Common myeloid progenitor, CD34-positive (primary cell): ENCODE measurements at places on chromosomes 2 and 18.

GRCh38 chr2:118061135-118061955 is 26.9 kb upstream of the INSIG2 start:
- DNase-seq = peak; percentile 39
- no peak overlapping the region for H3K4me3 ChIP-seq
- no peak overlapping the region for H3K27ac ChIP-seq

- no peaks in the 10 kb centered on the region for H3K4me1 ChIP-seq
- no peak for DNase-seq
- no peaks in the 10 kb centered on the region for H3K36me3 ChIP-seq
- no peak overlapping the region for H3K4me3 ChIP-seq
- H3K27ac ChIP-seq = no peak overlapping the region
Measured at GRCh38 chr18:40531051-40531450, 1424.0 kb upstream of the PIK3C3 start.

- no peaks in the 10 kb centered on the region for H3K4me1 ChIP-seq
- H3K27me3 ChIP-seq = no peaks in the 10 kb centered on the region
- H3K4me3 ChIP-seq = no peak overlapping the region
- H3K27ac ChIP-seq = no peak overlapping the region
- peak; percentile 11 for DNase-seq
- no peaks in the 10 kb centered on the region for H3K36me3 ChIP-seq
Measured at GRCh38 chr2:72220170-72220569, 72.5 kb upstream of the CYP26B1 start.

DNA sequence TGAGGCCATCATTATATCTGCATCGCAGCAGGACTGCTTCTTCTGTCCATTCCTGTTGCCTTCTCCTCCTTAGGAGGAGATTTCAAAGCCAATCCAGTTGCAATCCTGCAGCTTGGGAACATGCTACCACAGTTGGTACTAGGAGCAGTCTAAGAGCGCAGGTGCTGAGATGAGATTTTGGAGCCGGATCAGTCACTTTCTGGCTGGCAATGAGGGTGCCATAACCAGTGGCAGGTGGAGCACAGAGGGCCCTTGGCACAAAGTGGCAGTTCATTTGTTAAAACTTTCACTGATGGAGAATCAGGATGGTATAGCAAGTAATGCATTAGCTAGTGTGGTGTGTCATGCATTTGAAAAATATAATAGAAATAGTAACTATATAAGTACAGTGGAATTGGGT is 173.7 kb upstream of the ATP5MC3 start:
- H3K4me3 ChIP-seq = no peak overlapping the region
- no peaks in the 10 kb centered on the region for H3K4me1 ChIP-seq
- H3K36me3 ChIP-seq = no peaks in the 10 kb centered on the region

- H3K27me3 ChIP-seq = no peaks in the 10 kb centered on the region
- peak; percentile 61 for DNase-seq
- H3K27ac ChIP-seq = peak overlapping the region; percentile 75
- H3K36me3 ChIP-seq = peaks cover 3% of the 10 kb centered on the region
- H3K4me1 ChIP-seq = peaks cover 52% of the 10 kb centered on the region
Measured at GRCh38 chr18:25281556-25281955, 70.4 kb downstream of the ZNF521 start.

DNA sequence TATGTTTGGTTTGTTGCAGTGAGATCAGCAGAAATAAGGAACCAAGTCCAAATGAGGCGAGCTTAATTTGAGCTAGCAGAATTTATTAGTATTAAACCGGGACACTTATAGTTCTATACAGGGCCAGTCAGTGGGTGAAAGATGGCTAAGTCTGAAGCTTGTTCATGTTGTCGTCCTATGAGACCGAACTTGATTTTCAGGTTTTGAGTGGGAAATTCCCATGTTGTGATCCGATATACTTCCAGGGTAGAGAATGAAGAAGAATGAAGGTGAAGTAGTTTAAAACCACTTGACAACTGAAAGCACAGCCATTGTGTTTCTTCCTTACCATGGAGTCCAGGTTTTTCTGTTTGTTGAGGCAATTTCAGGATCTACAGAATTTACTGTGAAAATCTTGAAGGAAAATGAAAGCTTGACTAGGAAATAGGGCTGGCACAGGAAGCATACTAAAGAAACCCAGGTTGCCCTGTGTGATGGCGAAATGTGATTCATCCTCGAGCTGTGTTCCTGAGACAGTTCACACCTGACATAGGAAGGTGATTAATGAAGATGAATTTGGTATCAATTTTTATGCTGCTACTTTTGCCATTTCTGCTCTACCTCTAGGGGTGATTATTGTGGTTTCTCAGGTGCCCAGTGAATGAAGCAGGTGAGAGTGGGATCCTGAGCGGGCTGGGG is 37.6 kb upstream of the MGAT5 start:
- no peak overlapping the region for H3K27ac ChIP-seq
- no peaks in the 10 kb centered on the region for H3K36me3 ChIP-seq
- H3K4me3 ChIP-seq = no peak overlapping the region
- no peak for DNase-seq
- no peaks in the 10 kb centered on the region for H3K27me3 ChIP-seq
- peaks cover 17% of the 10 kb centered on the region for H3K4me1 ChIP-seq

DNA sequence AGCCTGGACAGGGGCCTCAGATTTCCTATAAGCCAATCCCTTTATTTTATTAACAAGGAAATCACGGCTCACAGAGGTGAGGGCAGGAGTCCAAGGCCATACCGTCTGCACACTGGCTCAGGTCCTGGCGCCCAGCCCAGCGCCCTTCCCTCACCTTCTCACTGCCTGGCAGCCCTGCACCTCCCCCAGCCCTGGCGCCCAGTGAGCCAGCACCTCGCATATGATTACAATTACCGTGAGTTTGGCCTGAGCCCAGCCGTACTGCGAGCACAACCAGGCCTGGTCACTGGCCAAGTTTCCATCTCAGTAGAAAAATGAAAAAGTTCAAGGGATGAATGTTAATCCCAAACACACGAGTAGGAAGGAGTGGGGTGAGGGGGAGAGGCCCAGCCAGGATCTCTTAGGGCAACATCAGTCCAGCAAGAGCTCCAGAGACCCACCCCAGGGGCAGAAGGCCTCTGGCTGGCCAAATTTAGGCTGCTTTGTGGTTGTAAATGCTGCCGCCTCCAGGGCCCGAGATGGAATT is 68.4 kb downstream of the MCFD2 start:
- H3K27me3 ChIP-seq = no peaks in the 10 kb centered on the region
- DNase-seq = no peak
- no peak overlapping the region for H3K27ac ChIP-seq
- no peak overlapping the region for H3K4me3 ChIP-seq
- H3K4me1 ChIP-seq = peaks cover 36% of the 10 kb centered on the region

- no peaks in the 10 kb centered on the region for H3K27me3 ChIP-seq
- no peaks in the 10 kb centered on the region for H3K4me1 ChIP-seq
- H3K27ac ChIP-seq = no peak overlapping the region
- no peak overlapping the region for H3K4me3 ChIP-seq
- H3K36me3 ChIP-seq = no peaks in the 10 kb centered on the region
Measured at GRCh38 chr18:70390371-70391090, 101.7 kb downstream of the SOCS6 start.

DNA sequence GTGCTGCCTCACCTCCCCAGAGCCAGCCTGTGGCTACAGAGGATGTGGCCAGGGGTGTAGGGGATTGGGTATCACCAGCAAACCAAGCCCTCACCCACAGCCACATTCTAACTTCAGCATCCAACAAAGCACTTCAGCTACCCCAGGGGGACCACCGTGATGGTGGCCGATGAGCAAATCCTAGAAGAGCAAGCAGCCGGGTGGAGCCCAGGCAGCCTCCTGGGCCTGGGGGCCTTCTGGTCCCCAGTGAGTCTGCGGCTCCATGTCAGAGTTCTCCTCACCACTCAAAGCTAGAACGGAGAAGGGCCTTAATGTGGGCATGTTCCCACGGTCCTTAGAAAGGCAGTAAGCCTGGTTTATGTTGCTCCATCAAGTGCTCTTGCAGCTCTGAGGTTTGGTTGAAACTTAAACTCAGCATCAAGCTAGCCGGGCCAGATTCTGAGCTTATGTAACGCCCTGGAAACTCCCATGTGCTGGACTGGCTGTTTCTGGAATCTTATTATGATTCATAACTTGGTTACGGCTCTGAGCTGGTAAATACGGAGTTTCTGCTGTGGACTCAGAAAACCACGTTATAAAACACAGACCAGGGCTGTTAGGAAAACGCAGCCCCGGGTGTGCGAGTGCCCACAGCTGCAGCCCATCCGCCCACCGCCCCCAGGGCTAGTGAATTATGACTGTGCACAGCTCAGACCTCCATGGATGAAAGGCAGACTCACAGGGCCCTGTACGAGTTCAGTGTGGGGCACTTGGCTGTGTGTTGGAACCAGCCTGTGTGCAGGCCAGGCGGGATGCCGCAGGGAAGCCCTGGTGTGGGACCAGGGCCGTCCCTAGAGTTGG is 99.8 kb downstream of the SEPTIN10 start:
- no peak overlapping the region for H3K27ac ChIP-seq
- H3K4me1 ChIP-seq = peaks cover 5% of the 10 kb centered on the region

DNA sequence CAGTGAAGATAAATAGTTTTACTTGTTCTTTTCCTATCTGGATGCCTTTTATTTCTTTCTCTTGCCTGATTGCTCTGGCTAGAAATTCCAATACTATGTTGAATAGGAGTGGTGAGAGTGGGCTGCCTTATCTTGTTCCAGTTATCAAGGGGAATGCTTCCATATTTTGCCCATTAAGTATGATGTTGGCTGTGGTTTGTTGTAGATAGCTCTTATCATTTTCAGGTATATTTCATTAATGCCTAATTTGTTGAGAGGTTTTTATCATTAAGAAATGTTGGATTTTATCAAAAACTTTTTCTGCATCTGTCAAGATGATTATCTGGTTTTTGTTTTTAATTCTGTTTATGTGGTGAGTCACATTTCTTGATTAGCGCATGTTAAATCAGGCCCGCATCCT is 655.8 kb downstream of the NUP35 start:
- no peak overlapping the region for H3K4me3 ChIP-seq
- no peaks in the 10 kb centered on the region for H3K4me1 ChIP-seq
- no peaks in the 10 kb centered on the region for H3K27me3 ChIP-seq

GRCh38 chr2:234288974-234289455 is 207.9 kb downstream of the ARL4C start:
- no peaks in the 10 kb centered on the region for H3K36me3 ChIP-seq
- peak; percentile 74 for DNase-seq
- H3K27ac ChIP-seq = no peak overlapping the region
- H3K4me1 ChIP-seq = peaks cover 33% of the 10 kb centered on the region

GRCh38 chr2:39468579-39469451 is 31.7 kb upstream of the MAP4K3 start:
- DNase-seq = no peak
- H3K4me1 ChIP-seq = no peaks in the 10 kb centered on the region
- no peak overlapping the region for H3K27ac ChIP-seq
- H3K36me3 ChIP-seq = no peaks in the 10 kb centered on the region

- no peak overlapping the region for H3K27ac ChIP-seq
- H3K27me3 ChIP-seq = no peaks in the 10 kb centered on the region
- peaks cover 35% of the 10 kb centered on the region for H3K36me3 ChIP-seq
- no peak overlapping the region for H3K4me3 ChIP-seq
Measured at GRCh38 chr2:37020212-37020886, 54.0 kb upstream of the STRN start.

GRCh38 chr2:149924549-149925213 is 337.1 kb upstream of the MMADHC start:
- H3K4me3 ChIP-seq = no peak overlapping the region
- no peak overlapping the region for H3K27ac ChIP-seq
- H3K27me3 ChIP-seq = no peaks in the 10 kb centered on the region
- no peaks in the 10 kb centered on the region for H3K4me1 ChIP-seq
- DNase-seq = no peak

- no peaks in the 10 kb centered on the region for H3K4me1 ChIP-seq
- peaks cover 2% of the 10 kb centered on the region for H3K27me3 ChIP-seq
- H3K36me3 ChIP-seq = no peaks in the 10 kb centered on the region
- no peak overlapping the region for H3K27ac ChIP-seq
Measured at GRCh38 chr2:100865816-100866460, 46.0 kb downstream of the NPAS2 start.

- no peaks in the 10 kb centered on the region for H3K27me3 ChIP-seq
- H3K4me3 ChIP-seq = no peak overlapping the region
- no peaks in the 10 kb centered on the region for H3K36me3 ChIP-seq
- DNase-seq = no peak
- no peaks in the 10 kb centered on the region for H3K4me1 ChIP-seq
Measured at GRCh38 chr2:27914041-27914804, 23.7 kb downstream of the BABAM2 start.

GRCh38 chr2:10709290-10709939 is 12.0 kb upstream of the ATP6V1C2 start:
- H3K27ac ChIP-seq = no peak overlapping the region
- H3K4me3 ChIP-seq = no peak overlapping the region
- DNase-seq = no peak
- H3K27me3 ChIP-seq = peaks cover 2% of the 10 kb centered on the region
- peaks cover 7% of the 10 kb centered on the region for H3K4me1 ChIP-seq

DNA sequence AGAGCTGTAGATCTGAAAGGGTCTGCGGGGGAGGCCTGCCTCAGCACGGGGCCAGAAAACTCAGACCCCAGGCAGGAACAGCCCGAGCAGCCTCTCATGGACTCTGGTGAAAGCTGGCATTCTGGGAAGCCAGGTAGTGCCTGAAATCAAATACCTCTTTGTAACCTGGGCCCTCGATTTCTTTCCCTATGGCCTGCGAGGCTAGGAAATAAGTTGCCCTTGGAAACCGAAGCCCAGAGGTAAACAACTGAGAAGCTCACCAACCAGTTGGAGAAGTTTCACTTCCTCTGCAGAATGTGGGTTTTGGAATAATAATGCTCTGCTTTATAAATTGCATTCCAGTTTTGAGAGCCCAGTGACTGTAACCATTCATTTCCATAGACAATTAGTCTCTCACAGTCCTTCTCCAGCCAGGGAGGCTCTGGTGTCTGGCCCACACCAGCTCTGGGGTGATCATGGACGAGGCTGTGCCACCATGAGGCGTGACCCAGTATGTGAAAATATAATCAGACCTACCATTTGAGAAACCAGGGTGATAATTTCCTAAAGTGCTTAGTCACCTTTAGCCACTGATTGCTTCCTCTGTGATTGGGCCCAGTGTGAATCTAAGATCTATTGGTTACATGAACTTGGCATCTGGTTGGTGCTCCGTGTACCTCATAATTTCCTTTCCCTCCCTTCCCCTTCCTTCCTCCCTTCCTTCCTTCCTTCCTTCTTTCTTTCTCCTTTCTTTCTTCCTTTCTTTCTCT is 133.1 kb upstream of the PELI1 start:
- H3K4me3 ChIP-seq = no peak overlapping the region
- H3K36me3 ChIP-seq = no peaks in the 10 kb centered on the region

DNA sequence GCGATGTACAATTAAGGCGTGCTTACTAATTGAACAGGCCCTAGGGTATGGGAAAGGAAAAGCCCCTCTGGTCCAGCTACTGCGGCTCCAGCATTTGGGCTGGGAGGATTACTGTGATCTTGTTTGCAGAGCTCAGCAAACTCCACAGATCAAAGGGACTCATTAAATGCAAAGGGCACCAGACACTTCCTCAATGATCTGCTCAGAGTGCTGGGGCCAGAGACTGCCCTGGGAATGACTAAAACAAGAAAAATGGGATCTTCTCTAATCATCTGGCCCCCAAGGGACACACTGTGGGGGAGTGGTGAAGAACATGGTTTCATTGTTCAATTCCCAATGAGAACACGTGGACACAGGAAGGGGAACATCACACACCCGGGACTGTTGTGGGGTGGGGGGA is 85.0 kb downstream of the MARCHF4 start:
- no peaks in the 10 kb centered on the region for H3K36me3 ChIP-seq
- no peak overlapping the region for H3K27ac ChIP-seq
- no peak overlapping the region for H3K4me3 ChIP-seq
- DNase-seq = no peak
- no peaks in the 10 kb centered on the region for H3K27me3 ChIP-seq

- no peak overlapping the region for H3K27ac ChIP-seq
- H3K4me1 ChIP-seq = no peaks in the 10 kb centered on the region
- no peaks in the 10 kb centered on the region for H3K27me3 ChIP-seq
- no peak for DNase-seq
- H3K36me3 ChIP-seq = peaks cover 15% of the 10 kb centered on the region
Measured at GRCh38 chr2:159439421-159439820, 152.9 kb upstream of the WDSUB1 start.
